ENCODE measurements at places on chromosomes 12 and 14. TPM values are rescaled to one million over a fixed set of nuclear protein-coding genes. Genes with fewer than 3 reads are reported as not detected.

Gene TMEM179
- 0.89 TPM for total RNA-seq

GRCh38 chr14:102629011-102629444 lies 36.6 kb downstream of the RCOR1 start:
- no peak for DNase-seq

DNA sequence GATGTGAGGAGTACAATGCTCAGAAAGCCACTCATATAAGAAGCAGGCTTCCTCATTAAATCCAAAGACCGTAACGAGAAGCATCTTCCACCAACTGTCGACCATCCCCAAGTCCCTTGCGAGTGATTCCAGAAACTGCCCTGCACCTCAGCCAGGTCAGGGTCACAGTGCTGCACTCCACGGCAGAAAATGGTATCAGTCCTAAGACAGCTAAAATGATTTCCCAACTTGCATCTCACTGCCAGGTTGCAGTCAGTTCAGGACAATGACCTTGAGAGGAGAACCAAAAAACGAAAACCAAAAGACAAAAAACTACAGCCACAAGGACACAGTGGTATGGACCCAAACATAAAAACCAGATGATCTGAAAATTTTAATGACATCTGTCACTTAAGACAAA lies 20.6 kb downstream of the SBNO1 start:
- no peak for DNase-seq

Gene DLGAP5
- total RNA-seq, result 0.08 TPM
